Kidney capillary endothelial cell (primary cell): ENCODE measurements at places on chromosomes 1 and 21.

DNA sequence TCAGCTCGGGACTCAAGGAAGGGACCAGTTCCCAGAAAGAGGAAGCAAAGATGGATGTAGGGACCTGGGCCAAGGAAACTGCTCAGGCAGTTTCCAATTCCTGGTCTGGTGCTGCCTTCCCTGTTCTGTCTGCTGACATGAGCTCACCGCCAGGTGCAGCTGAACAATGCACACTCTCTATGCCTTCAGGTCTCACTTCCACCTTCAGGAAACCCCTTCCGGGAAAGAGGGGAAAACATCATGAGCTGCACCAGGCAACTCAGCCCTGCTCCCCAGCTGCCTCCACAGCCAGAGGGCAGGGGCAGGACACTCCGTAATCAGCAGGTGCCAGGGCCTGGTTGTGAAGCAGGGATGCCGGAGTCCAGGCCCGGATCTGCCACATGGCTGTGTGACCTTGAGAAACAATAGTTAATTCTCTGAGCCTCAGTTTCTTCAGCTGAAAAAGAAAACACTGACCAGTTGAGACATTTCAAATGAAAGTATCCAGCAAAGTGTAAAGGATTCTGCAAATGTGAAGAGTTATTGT lies 27.8 kb downstream of the SMIM12 start:
- DNase-seq: no peak

DNA sequence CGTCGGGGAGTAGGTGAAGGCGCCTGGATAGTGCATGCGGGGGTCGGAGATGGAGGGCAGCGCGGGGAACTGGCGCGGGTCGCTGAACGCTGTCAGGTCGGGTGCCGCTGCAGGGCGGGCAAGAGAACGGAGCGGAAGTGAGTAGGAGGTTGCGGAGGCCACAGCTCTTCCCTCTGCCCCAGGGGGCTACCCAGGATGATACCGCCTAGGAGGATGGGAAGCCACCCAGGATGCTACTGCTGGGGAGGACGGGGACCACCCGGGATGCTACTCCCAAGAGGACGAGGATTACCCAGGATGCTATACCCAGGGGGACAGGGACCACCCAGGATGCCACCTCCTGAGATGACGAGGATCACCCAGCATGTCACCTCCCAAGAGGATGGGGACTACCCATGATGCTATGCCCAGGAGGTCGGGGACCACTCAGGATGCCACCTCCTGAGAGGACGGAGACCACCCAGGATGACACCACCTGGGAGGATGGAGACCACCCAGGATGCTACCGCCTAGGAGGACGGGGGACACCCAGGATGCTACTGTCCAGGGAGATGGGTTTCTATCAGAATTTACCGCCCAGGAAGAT lies 123.8 kb downstream of the CLIC6 start:
- no peak for DNase-seq

- DNase-seq: no peak
Measured at GRCh38 chr1:156705918-156706656, 704 bp upstream of the CRABP2 start.

DNA sequence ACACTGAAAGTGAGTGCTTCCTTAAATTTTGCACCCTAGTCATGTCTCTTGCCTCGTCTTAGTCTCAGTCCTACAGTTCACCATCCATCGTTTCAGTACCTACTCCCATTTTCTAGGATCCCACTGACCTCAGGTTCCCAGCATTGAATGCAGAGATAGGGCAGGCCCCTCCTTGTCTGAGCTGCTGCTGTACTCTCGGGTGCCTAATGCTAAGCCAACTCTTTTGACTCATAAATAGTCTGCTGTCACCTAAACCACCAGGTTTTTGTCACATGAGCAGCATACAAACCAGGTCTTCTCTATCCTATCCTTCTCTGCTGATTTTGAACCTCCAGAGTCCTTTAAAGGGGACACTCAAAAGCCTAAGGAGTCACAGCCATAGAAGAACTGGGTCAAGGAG lies 3.0 kb downstream of the ARHGAP30 start:
- no peak for DNase-seq

DNA sequence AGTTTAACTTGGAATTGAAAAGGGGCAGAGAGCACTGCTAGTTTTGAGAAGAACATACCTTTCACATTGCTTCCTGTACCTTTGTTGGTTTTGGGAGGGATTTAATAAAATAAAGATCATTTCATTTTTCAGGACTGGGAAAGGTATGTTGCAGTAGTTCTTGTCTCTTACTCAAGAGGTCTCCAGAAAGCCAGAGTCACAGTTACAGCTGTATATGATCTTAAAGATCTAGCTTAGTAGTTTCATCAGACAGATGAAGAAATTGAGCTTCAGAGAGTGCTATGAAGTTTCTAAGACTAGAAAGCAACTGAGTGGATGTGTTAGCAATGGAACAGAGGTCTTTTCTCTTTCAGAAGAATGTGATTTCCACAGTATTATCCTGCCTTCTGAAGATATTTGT lies 1.0 kb downstream of the OR10K2 start:
- DNase-seq: no peak

DNA sequence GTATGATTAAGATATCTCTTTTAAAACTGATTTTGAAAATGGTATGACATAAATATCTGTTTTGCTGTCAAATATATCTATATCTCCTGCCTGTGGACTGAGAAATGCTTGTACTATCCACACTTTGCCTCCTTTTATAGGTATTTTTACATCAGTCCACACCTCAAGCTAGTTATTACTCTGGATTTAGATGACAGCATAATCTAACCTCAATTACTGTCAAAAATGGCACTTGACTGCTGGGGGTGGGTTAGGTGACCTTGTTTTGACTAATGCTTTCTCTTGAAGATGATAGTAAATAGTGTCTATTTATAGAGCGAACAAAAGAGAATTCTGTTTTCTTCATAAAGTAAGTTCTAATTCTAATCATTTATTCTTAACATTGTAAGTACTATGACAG lies 9.1 kb downstream of the ADGRL2 start:
- DNase-seq: no peak

- no peak for DNase-seq
Measured at GRCh38 chr1:156781585-156782186, 14.4 kb downstream of the PRCC start.

GRCh38 chr1:243233908-243234307 lies 21.2 kb downstream of the CEP170 start:
- DNase-seq: no peak

DNA sequence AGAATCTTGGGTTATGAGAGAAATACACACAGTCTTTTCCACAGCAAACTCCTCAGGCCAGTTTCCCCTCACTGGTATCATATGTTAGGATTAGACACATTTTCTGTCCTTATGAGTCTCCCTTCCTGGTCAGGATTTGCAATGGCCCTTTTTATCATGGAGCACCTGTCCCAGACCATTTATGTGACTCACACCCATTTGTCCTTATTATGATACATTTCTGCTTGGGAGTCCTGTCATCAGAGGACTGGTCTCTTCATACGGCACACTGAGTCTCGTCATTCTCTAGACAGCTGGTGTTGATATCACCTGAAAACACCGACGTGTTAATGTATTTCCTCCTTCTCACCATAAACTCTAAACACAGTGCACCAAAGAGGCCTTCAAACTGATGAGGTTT lies 105.0 kb upstream of the SYT6 start:
- no peak for DNase-seq

- no peak for DNase-seq
Measured at GRCh38 chr1:90591970-90592356, 125.1 kb downstream of the BARHL2 start.

- peak; percentile 68 for DNase-seq
Measured at GRCh38 chr1:117686907-117687306, 81.1 kb downstream of the TENT5C start.

GRCh38 chr1:5616366-5617178 lies 375.7 kb downstream of the NPHP4 start:
- DNase-seq: no peak

DNA sequence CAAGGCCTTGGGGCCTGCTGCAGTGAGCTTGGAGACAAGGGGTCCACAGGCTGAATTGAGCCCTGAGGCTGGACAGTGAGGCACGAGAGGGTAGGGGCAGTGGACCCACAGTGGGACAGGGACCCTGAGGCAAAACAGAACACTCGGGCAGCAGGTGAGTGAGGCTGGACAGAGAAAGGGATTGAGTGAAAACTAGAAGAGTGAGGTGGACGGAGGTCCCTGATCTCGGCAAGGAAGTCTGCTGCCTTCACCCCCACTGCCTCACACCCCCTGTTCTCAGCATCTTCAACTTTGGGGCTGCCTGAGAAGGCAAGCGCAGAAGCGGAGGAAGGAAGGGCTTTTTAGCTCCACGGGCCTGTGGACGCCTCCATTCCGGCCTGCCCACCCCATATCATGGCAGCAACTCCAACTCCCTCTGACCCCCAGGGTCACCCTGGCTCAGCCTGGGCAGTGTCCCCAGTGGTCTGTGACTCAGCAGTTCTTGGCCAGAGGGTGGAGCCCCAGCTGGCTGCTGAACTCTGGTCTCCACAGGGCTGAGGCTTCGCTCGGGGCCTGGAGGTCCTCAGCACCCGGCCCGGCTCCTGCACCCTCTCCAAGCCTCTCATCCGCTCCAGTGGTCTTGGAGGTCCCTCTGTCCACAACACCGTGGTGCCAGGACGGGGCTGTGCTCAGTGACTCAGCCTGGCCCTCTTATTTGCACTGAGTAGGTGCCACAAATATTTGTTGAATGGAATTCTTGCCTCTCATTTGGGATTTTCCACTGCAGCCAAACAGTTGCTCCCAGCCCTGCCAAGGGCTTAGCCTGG lies 60.0 kb upstream of the EPS8L3 start:
- DNase-seq: no peak

- DNase-seq: no peak
Measured at GRCh38 chr1:4586611-4587160, 67.7 kb upstream of the AJAP1 start.

DNA sequence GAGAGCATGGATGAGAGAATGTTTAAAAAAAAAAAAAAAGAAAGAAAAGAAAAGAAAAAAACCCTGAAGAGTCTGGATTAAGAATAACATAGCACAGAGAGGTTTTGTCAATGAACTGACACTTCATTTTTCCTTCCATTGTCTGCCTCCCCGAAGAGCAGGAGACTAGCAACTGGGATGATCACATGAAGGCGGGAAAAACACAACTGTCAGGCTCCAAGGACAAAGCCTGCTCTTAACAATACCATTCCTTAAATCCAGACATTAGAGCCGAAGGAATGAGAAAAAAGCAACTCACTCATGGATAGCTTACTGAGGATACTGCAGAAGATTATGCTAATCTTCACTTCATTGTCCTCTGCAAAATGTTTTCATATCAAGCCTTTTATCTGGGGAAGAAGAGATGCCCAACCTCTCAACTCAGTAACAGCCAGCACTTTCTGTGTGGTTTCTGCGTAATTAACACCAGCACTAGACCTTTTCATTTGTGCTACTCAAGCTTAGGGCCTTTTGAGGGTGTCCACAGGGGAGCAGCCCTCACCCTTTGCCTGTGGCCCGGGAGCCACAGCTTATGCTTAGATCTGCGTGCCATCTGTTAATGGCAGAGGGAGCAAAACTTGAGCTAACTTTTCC lies 182.3 kb downstream of the BARHL2 start:
- no peak for DNase-seq

DNA sequence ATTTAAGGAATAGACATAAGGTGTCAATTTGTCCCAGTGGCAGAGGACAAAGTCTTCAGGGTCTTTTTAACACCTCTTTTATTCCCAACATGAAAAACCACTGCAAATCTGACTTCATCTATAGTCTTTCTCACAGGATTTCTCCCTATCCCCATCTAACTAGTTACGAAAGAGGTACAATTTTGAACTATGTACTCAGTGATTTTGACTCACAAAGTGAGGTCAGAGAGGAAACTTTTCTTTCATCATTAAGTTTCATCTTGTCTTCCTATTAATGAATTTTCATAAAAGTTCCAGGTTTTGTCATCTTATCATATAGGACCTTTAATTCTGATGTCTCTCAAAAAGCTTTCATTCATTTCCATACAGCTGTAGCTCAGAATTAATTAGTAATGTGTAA lies 63.3 kb downstream of the ASH1L start:
- DNase-seq: no peak

DNA sequence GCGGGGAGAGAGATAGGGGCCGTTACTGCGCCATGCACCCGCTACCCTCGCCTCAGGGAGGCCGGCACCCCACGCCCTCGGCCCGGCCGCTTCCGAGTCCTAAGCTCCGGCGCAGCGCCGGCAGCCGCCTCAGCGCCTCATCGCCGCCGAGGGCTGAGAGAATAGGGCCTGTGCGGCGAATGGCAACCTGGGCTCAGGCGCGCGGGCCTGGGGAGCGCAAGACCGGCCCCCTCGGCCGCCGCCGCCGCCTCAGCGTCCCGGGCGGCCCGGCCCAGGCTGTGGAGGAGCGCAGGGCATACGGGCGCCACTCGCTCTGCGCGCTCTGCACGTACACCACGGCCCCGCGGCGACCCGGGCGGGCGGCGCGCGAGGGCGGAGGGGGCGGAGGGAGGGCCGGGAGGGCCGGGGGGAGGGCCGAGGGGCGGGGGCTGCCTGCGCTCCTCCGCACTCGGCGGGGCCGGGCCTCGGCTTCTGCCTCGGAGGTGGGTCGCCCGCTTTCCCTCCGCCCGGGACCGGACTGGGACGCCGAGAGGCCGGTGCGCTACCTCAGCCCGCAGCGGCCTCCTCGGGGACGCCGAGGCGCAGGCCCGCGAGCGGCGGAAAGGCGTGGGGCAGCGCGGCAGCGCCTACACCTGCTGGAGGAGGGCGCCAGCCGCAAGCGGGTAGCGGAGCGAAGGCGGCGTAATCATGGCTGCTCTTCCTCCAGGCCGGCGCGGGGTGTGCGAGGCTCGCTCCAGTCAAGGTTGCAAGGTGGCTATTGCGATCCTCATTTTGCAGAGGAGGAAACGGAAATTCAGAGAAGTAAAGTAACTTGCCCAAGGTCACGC lies at the start of gene EGLN1:
EGLN1 (minus strand) TSS at position 317 of the 827 bp plus-strand sequence. CDS start 399 bp downstream, outside the sequence.
- peak; percentile 66 for DNase-seq

- DNase-seq: no peak
Measured at GRCh38 chr1:11626551-11626950, 27.7 kb downstream of the FBXO2 start.

DNA sequence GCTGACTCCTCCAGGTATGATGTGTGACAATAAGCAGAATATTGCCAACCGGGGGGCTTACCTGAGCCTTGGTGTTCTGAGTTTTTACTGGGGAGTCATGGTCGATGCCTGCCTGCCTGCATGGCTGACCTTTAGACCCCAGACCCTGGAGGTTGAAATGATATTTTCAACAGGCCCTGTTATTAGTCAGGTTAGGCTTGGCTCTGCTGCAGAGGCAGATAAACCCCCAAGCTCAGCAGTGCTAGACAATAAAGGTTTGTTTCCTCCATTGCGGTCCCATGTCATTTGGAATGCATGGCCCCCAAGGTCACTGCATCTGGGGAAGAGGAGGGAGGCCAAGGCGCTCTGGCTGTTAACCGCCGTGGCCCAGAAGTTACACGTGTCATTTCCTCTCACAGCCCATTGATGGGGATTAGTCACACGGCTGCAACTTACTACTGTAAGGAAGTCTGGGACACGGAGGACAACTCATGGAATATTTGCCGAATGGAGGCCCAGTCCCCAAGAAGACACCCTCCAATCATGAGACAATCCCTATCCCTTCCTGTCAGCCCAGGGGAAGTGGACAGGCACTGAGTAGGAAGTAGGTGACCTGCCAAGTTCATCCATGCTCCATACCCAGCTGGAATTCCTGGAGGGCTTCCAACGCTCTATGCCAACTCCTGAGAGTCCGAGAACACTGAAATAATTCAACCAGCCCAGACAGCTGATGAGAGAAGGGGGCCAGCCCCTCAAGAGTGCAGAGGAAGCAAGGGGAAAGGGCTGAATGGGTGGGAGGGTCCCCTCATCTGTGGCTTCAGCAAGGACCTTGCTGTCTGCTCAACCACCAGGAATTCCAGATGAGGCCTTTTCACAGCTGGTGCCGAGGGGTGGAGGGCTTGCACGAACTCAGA lies 97.3 kb downstream of the TAS1R2 start:
- DNase-seq: peak; percentile 16
